ENCODE measurements at places on chromosomes 1 and 21.
A peak's percentile ranks its signal among the peaks of the same experiment; 100 is the strongest.

DNA sequence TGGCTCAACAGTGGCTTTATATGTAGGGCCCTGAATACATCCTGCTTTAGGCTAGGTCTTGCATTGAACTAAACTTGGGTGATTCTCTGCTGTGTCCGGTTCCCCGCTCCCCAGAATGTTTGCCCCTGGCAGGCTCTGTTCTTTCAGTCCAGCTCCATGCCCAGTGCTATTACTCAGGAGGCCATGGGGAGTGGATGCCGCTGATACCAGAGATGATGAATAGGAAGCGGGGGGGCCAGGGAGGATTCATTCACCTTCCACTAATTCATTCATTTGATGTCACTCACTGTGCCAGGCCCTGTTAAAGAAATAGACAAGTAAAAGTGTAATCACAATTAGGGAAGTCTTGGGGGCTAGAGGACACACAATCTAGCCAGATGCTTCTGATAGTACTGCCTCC lies 83.8 kb downstream of the TMEM53 start:
- no peak for DNase-seq

GRCh38 chr1:34128186-34128889 lies 36.7 kb downstream of the CSMD2 start:
- no peak for DNase-seq

DNA sequence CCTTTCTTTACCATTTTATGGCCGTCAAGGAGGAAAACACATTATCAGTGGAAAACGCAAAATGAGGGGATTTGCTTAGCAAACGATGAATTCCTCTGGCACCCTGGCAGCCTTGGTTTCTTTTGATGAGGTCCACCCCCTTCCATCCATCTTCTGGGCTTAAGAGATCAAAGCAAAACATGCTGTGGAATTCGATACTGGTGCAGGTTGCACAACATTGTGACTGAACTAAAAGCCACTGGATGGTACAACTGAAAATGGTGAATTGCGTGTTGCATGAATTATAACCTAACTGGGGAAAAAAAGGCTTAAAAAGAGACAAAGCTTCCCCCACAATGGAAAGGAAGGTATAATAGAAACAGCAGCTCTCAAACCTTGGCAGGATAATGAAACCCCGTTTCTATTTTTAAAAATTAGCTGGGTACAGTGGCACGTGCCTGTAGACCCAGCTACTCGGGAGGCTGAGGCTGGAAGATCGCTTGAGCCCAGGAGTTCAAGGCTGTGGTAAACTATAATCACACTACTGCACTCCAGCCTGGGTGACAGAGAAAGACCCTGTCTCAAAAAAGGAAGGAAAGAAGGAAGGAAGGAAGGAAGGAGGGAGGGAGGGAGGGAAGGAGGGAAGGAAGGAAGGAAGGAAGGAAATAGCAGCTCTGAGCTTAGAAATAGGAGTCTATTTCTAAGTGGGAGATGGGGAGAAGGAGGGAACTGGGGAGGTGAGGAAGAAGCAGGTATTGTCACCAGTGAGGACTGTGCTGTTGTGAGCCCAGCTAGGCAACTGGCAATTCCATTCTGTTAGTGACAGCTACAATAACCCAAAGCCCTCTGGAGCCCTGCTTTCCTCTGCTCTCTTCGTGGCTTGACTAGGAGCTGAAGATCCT lies 29.0 kb upstream of the LGALS8 start:
- DNase-seq = peak; percentile 28

DNA sequence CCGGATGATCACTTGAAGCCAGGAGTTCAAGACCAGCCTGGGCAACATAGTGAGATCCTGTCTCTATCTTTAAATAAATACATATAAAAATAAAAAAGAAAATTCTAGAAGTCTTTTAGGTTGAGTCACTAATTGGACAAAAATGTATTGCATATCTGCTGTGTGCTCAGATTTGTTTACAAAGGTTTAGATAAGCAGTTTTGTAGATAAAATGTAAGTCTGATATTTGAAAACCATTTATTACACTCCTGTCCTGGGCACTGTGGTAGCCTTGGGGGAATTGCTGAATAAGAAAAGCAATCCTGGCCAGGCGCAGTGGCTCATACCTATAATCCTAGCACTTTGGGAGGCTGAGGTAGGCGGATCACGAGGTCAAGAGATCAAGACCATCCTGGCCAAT lies 11.6 kb downstream of the GMEB1 start:
- no peak for DNase-seq

- peak; percentile 55 for DNase-seq
These were observed 6.9 kb upstream of the IL22RA1 start for GRCh38 chr1:24149866-24150233.

GRCh38 chr1:117127795-117128194 lies 6.2 kb upstream of the TRIM45 start:
- no peak for DNase-seq

DNA sequence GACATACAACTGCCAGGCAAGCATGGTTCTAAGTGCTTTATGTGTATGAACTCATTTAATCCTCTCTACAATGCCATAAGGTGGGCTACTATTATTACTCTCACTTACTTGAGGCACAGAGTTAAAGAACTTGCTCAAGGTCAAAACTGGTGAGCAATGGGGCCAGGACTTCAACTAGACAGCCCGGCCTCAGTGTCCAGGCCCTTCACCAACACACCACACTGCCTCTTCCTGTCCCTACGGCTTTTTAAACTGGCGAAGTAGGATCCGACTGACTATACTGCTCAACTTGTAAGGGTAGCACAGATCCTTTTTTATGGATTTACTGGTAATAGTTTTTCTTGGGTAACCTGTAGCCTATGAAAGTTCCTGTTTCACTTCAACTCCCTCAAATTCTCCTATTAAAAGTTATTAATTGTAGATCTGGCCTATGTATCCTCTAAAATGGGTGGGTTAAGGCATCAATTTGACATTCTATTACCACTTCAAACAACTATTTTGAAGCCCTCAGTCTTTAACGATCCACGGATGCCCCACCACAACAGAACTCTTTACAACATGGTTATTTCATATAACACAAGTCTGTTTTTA lies 4.3 kb downstream of the ERRFI1 start:
- no peak for DNase-seq

- no peak for DNase-seq
These were observed 1.7 kb upstream of the NECTIN4 start for GRCh38 chr1:161091093-161091492.
